Lung microvascular endothelial cell (primary cell): ENCODE measurements at places on chromosomes 1 and 21. TPM values are rescaled to one million over a fixed set of nuclear protein-coding genes. Genes with fewer than 3 reads are reported as not detected.

ADCY10 gene
- not detected in 2 replicates for total RNA-seq

- no peak for DNase-seq
These were observed 45.2 kb upstream of the DPT start for GRCh38 chr1:168774241-168774640.

- DNase-seq: peak; percentile 65
These were observed 737 bp downstream of the HES4 start for GRCh38 chr1:998995-999724.

ZYG11A gene
- under 0.01 TPM in 2 replicates for total RNA-seq

GRCh38 chr1:55081905-55082296 lies 42.6 kb downstream of the PCSK9 start:
- DNase-seq: peak; percentile 50

DNA sequence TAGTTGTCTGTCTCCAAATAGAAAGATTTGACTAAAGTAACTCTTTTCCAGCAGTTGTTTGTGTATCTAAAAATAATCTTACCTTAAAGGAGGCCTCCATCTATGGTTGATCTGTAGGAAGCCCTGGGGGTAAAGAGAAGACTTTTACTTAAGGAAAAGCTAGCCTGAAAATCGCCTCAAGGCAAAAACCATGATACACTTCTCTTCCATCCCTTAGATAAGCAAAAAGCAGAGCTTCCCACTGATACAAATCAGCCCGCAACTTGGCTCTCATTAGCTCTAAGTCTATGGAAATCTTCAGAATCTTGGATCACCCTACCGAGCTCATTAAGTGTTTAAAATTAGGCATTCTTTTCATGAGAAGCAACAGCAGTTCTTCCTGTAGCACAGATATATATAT lies 576.9 kb upstream of the PTBP2 start:
- no peak for DNase-seq

CYP4A11 gene
- not detected in 2 replicates for total RNA-seq

DNA sequence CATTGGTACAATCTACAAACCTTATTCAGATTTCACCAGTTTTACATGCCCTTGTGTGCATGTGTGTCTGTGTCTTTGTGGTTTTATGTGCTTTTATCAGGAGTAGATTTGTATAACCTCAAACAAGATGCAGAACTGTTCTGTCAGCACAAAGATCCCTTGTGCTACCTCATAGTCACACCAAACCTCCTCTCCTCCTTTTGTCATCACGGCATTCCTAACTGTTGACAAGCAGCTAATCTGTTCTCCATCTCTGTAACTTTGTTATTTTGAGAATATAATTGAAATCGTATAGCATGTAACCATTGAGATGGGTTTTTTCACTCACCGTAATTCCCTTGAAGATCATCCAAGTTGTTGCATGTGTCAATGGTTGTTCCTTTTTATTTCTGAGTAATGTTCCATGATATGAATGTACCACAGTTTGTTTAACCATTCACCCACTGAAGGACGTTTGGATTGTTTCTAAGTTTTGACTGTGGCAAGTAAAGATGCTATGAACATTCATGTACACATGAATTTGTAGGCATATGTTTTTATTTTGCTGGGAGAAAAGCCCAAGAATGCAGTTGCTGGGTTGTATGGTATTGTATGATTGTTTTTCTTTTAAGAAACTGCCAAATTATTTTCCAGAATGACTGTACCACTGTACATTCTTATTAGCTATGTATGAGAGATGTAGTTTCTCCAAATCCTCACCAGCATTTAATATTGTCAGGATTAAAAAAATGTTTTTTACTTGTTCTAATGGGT lies 78.1 kb upstream of the B3GALT2 start:
- no peak for DNase-seq

- peak; percentile 75 for DNase-seq
These were observed 1.3 kb downstream of the FCGR2A start for GRCh38 chr1:161506336-161507223.

DNA sequence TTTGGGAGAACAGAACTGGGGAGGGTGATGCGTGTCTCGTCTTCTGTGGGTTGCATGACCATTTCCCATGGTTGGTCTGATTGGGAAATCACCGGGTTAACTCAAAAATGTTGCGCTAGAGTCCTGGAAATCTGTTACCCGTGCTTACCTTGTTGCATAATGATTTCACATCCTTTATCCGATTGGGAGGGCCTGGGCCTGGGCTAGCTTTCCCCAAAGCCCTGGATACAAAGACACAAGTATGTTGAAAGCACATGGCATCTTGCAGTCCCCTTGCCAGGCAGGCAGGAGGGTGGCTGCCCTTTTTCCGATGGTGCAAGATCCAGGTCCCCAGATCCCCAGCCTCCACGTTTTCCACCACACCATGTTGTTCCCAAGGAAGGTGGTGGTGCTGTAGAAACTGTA lies 582 bp downstream of the TRPM2 start:
- DNase-seq: no peak

PPFIA4 gene
- total RNA-seq: under 0.01 TPM in 2 replicates

RYR2 gene
- total RNA-seq: under 0.01 and 0.22 TPM in 2 replicates

CD1D gene
- under 0.01 TPM in 2 replicates for total RNA-seq

DNA sequence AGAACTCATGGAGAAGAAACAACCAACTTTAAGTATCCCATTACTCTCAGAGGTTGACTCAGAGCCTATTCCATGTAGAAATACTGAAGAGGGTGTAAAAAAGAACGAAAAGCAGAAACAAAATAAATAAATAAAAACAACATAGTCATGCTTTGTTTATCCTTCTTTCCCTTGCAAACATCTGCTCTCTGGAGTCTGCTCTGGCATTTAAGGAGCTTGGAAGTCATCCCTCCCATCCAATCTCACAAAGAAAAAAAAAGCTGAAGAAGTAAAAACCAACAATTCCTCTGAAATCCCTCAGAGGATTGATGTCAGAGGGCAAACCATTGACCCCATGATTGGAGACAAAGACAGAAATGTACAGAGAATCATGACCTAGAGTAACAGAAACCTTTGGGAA lies 302.6 kb upstream of the GREM2 start:
- DNase-seq: no peak

DNA sequence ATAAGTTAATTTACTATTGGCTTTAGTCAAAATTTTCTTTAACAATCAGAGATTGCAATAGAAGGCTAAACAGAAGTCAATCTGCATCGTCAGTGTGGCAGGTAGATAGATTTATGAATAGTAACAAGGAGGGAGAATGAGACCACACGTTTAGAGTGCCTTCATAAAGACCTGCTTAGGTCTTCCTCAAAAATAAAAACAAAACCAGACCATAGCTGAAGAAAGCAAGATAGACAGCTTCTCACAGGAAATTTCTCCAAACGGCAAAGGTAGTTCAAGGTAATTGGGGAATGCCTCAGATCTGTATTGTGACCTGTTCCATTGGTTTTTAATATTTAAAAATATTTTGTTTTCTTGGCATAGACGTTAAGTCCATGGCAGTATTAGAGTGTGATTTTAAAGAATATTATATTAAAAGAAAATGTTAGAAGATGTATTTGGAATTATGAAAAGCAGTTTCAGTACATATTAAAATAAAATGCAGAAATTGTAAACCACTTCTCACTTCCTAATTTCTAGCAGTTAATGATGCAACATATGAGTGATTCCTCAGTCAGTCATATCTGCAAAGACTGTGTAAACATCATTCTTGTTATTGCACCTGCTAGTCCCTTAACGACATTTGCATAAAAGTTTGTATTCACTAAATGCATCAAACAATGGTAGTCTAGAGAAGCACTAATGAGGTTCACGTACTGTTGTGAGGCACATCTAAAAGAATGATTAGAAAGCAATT lies 278.0 kb downstream of the HLX start:
- DNase-seq: no peak

TIAM1 gene
- under 0.01 and 0.22 TPM in 2 replicates for total RNA-seq

USH2A gene
- total RNA-seq: not detected in 2 replicates

- DNase-seq: peak; percentile 89
These were observed 480.6 kb downstream of the CAMTA1 start for GRCh38 chr1:7265771-7266371.

- DNase-seq: no peak
These were observed 8.7 kb downstream of the ADAMTS1 start for GRCh38 chr21:26836528-26836927.

PDZK1 gene
- total RNA-seq: not detected in 2 replicates

DNA sequence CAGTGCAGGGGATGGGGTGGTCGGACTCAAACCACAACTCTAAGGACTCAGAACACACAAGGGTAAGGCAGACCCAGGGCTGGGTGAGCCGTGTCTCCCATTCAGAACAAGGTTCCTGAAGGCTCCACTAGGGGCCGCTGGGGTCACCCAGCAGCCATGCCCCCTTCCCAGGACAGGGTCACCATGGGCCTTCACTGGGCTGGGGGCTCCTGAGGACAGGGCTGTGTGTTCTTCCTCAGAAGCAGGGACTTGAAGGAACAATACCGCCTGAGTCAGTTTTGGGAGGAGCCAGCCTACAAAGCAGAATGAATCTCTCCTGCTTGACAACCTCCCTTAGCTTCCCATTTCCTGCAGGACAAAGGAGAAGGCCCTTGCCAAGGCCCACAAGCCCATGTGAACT lies 15.4 kb downstream of the RIMS3 start:
- DNase-seq: peak; percentile 35

AKR7A3 gene
- under 0.01 and 0.22 TPM in 2 replicates for total RNA-seq

GRCh38 chr1:68720476-68720875 lies 223.6 kb upstream of the DEPDC1 start:
- DNase-seq: no peak

DNA sequence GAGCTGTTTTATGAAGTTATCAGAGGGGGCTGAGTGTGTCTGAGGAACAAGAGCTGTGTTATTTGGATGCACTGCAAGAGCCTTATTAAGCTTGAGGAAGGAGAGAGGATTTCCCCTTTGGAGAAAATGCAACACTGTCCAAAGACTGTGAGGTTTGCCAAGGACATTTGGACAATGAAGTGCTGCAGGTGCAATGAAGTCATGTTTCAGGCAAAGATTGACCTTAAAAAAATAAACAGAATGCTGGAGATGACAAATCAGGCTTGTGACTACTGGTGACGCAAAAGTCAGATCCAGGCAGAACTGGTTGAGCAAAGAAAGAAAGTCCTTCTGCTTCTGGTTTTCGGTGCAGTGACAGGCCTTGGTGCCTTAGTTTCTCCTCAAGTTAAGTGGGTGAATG lies 125.2 kb upstream of the KIAA0040 start:
- peak; percentile 65 for DNase-seq

- DNase-seq: no peak
These were observed 34.1 kb upstream of the LRRC8D start for GRCh38 chr1:89786628-89787214.

GRCh38 chr1:224503161-224504118 lies 68.8 kb upstream of the WDR26 start:
- peak; percentile 91 for DNase-seq

ROR1 gene
- under 0.01 and 0.44 TPM in 2 replicates for total RNA-seq

- no peak for DNase-seq
These were observed 2.0 kb downstream of the PDPN start for GRCh38 chr1:13585612-13585991.

GRCh38 chr1:31234123-31234708 lies 5.5 kb downstream of the NKAIN1 start:
- no peak for DNase-seq

SH3BGR gene
- 0.20 and 0.22 TPM in 2 replicates for total RNA-seq

PEAR1 gene
- 10.2 and 16.3 TPM in 2 replicates for total RNA-seq

GRCh38 chr1:87647430-87648177 lies 318.9 kb downstream of the LMO4 start:
- no peak for DNase-seq
